AG09309 (cell line): ENCODE measurements at places on chromosomes 7 and 10.

GRCh38 chr7:158308001-158308400 is 279.6 kb downstream of the PTPRN2 start:
- no peak for DNase-seq

DNA sequence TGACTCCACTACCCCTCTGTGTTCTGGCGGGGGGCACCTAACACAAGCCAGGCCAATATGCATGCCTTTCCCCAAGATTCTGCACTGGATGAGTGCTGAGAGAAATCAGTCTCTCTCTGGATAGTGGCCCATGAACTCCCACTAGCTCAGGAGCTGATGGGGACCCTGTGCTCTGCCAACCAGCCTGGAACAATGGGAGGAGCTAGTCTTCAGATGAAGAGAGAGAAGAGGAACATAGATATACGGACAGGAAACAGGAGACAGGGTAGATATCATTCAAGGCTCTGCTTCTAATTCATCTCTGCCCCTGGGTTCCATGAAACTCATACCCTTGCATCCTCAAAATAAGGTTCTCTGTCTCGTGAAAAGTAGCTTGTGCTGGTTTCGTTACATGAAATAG is 27.9 kb upstream of the PLXNA4 start:
- no peak for DNase-seq

- DNase-seq = no peak
Measured at GRCh38 chr10:59857921-59858320, 48.4 kb downstream of the CCDC6 start.

- DNase-seq = no peak
Measured at GRCh38 chr7:138980563-138981291, 462 bp downstream of the KIAA1549 start.

DNA sequence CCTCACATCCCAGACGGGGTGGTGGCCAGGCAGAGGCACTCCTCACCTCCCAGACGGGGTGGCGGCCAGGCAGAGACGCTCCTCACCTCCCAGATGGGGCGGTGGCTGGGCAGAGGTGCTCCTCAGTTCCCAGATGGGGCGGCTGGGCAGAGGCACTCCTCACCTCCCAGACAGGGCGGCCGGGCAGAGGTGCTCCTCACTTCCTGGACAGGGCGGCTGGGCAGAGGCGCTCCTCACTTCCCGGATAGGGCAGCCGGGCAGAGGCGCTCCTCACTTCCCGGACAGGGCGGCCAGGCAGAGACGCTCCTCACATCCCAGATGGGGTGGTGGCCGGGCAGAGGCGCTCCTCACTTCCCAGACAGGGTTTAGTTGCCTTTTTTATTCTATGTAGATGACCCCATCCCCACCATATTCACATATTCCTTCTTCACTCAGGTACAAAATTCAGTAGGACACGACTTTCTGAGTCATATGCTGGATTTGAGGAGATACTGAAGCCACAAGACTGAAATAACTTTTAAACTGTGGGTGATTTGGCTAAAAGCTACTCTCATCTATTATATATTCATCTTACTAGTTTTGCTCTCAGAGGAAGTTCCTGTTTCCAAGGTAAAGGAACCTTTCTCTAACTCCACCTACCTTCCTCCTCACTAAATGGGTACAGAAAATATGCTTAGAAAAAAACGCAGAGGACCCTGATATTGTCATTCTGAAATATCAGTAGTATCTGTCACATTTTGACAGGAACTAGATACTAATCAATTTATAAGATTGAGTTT is 54.4 kb downstream of the ENTPD1 start:
- no peak for DNase-seq
